ENCODE measurements at places on chromosomes 4 and X.
A peak's percentile ranks its signal among the peaks of the same experiment; 100 is the strongest.

DNA sequence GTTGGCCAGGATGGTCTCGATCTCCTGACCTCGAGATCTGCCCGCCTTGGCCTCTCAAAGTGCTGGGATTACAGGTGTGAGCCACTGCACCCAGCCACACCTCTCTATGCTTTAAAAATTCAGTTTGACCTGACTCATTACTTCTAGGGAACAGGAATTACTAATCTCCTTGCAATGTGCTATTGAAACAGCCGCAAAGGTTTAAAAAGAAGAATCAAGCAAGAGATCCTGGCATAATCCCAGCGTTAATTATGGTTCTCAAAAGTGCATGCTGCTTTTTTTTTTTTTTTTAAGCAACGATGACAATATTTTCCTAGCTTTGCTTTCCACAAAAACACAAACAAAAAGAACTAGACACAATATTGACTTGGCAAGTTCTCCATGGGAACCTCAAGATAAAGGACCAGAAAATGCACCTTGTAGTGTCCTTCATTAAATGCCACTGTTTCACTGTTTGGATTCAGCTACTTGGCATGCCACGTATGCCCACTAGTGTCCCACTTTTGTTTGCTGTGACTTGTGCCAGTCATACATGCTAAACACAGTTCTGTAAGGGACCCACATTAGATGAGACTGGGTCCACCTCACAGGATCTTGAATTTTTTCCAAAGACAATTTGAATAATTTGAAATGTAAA is 112.6 kb upstream of the PPARGC1A start:
- DNase-seq, result no peak

- DNase-seq, result no peak
Observed at GRCh38 chr4:115376866-115377265, 263.4 kb upstream of the NDST4 start.

- no peak for DNase-seq
Observed at GRCh38 chr4:9875516-9875915, 94.1 kb downstream of the DRD5 start.

DNA sequence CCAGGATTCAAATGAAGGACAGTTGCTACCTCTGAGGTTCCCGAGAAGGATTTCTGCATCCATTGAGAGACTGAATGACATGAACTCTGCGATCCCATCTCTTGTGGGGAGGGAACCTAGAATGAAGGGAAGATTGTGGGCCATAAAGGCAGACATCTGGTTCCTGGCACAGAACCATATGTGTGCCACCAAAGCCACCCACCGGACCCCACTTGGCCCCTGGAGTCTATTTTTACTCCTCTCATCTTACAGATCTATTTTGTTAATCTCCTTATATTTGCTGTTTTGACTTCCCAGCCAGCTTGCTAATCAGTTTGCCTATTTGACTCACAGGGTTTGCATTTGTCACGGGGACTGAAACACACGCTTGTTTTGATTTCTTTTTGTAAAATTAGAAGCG is 7.3 kb downstream of the SOD3 start:
- DNase-seq, result no peak

GRCh38 chr4:140152013-140152703 is 1.8 kb downstream of the MAML3 start:
- DNase-seq, result peak; percentile 75

DNA sequence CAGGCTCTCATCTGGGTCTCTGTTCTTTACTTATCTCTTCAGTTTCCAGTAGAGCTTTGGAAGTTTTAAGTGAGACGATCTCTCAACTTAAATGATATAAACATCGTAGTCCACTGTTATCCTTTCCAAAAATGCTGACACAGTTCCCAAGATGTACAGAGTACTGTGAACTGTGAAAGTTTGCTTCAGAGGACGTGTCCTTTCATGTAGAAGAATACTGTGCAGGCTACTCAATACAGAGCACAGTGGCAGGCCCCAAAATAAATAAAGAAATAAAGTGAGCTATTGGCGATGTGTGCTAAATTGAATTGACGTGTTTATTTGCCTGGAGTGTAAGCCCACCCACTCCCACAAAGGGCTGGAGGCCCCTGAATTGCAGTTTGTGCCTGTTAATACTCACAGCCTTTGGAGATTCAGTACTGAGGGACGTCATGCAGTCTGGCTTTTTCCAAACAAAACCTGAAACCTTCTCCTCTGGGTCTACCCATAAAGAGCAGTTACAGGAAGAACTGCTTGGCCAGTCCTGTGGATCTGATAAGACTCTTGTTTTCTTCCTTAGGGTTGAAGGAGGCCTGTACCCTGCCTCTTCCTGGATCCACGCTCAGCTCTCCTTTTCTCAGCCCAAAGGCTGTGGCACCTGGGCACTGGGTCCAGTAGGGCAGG is 66.1 kb downstream of the SOWAHB start:
- DNase-seq, result no peak

DNA sequence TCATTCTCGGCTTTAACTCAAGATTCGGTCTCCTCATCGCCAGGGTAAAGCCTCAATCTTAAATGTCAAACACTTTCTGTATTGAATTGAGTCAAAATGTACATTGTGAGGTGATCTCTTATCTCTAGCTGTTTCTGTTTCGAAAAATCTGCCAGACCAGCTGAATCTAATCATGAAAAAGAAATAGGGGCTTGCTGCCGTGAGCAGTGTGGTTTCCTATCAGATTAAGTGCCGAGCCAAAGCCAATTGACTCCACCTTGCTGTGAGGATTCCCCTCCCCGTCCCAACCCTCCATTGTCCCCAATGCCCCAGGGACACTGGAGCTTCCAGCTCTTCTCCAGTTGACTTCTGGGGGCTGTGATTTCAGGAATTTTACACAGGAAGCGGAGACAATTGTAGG is 12.5 kb upstream of the CRLF2 start:
- no peak for DNase-seq

GRCh38 chr4:176971576-176972115 is 178.9 kb upstream of the VEGFC start:
- no peak for DNase-seq

DNA sequence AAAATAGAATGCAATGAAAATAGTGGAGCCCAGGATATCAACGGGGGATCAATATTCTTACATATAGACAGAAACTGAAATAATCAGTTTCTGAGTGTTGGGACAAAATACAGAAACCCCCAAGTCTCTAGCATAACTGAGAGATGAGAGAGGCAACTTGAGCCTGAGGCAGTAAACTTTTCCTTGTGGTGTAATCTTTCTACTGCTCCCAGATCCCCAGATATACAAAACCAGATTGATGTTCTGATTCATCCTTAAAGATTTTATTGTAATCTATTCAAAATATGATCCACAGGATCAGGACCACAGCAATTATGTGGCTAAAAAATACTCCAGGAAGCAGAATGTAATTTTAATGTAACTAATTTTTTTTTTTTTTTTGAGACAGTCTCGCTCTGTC is 2282.6 kb downstream of the ARAP2 start:
- no peak for DNase-seq

GRCh38 chr4:52036886-52037530 is 1.1 kb downstream of the SGCB start:
- no peak for DNase-seq

GRCh38 chr4:56112377-56112776 is 163.6 kb downstream of the CEP135 start:
- DNase-seq, result no peak

DNA sequence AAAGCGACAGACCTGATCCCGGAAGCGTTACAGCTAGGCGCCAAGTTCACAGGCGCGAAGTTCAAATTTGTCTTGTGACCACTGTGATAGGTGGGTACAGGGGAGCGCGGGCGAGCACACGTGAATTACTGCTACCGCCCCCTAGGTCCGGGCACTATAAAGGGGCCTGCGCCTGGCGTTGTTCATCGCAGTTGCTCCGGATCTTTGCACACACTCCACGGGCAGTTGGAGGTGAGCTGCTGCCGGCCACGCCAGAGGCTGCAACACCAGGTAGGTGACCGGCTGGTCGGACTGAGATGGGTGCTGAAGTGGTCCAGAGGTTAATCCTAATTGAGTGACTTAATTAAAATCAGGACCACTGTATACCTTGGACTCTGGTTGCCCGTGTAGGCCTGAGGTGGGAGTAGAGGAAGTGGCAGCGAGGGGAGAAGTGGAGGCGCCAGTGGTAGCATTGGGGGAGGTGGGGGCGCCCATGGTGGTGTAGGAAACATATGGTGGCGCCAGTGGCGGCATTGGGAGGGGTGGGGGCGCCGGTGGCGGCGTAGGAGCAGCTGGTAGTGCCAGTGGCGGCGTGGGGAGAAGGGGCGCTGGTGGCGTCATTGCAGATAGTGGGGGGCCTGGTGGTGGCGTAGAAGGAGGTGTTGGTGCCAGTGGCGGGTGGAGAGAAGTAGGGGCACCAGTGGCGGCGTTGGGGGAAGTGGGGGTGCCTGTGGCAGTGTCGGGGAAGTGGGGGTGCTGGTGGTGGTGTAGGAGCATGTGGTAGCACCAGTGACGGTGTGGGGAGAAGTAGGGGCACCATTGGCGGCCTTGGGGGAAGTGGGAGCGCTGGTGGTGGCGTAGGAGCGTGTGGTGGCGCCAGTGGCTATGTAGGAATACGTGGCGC is at the start of gene GCNA:
Gene GCNA, plus strand, starts transcription at position 185 of the 883 bp plus-strand sequence. CDS start 2,385 bp downstream, outside the sequence.
- no peak for DNase-seq

GRCh38 chr4:94634271-94634670 is 123.5 kb upstream of the BMPR1B start:
- no peak for DNase-seq

- DNase-seq, result no peak
Observed at GRCh38 chrX:19735244-19735643, 152.2 kb downstream of the SH3KBP1 start.

DNA sequence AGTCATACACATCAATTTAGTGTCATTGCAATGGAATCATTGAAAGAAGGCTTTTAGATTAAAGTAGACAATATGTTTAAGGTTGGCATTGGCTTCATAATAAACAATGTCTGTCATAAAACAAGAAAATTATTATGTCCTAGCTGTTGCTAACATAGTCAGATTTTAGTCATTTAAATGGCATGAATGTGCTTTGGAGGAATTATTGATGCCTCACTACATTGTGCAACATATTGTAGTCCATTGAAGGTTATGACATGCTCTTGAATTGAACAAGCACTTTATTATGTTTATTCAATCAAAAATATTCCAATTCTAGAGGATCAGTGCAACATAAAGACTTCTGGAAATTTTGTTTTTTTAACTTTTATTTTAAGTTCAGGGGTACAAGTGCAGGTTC is 489.8 kb upstream of the AMOT start:
- no peak for DNase-seq

- DNase-seq, result no peak
Observed at GRCh38 chr4:112514647-112515197, 1.3 kb downstream of the NEUROG2 start.

DNA sequence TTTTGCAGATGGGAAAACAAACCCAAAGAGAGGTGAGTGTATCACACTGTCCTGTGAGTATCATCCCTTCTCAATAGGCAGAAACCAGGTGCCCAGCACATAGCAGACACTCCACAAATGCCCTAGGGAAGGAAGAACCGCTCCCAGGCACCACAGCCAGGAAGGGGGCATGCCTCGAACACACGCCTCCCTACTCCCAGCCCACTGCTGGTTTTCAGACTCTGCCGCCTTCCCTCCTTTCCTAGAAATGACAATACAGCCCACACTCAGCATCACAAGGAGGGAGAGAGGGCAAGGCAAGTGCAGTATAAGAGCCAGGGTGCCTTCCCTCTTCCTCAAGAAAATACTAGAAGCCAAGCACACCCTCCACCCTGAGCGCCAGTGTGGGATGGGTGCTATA is 16.2 kb downstream of the JAKMIP1 start:
- DNase-seq, result no peak

DNA sequence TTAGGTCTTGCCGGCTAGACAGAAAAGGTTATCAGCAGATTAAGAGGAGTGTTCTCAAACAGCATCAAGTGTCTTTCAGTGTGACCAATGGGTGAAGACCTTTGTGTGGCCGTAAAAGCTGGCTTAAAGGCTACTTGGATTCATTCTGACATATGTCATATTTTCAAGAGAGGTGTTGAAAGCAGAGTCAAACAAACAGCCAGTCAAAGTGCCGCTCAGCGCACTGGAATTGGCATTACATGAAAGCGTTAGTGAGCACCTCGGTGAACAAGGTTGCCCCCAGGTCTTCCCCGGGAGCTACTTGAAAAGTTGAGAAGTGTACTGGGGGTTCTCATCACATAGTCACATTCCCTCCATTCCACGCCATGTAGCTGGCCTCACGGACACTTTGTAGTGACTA is 148.9 kb downstream of the SOX3 start:
- DNase-seq, result no peak

GRCh38 chr4:20603671-20604313 is 96.5 kb upstream of the PACRGL start:
- DNase-seq, result no peak

- no peak for DNase-seq
Observed at GRCh38 chr4:54793856-54794422, 136.2 kb downstream of the KIT start.

DNA sequence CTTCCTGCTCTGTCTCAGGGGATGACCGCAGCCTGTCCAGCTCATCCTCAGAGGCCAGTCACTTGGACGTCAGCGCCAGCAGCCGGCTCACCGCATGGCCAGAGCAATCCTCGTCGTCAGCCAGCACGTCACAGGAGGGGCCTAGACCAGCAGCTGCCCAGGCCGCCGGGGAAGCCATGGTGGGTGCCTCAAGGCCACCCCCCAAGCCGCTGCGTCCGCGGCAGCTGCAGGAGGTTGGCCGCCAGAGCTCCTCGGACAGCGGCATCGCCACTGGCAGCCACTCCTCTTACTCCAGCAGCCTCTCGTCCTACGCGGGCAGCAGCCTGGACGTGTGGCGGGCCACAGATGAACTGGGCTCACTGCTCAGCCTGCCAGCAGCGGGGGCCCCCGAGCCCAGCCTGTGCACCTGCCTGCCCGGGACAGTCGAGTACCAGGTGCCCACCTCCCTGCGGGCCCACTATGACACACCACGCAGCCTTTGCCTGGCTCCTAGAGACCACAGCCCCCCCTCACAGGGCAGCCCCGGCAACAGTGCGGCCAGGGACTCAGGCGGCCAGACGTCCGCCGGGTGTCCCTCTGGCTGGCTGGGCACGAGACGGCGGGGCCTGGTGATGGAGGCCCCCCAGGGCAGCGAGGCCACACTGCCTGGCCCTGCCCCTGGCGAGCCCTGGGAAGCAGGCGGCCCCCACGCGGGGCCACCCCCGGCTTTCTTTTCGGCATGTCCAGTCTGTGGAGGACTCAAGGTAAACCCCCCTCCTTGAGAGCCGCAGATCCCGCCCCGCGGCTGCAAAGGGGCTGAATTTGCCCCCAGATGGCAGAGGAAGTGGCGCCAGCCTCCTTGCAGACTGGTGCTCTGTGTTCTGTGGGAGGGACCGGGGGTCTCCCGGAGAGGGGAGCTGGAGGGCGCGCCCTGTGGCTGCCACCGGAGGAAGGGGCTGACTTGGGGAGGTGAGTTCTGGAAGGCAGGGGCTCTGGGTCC is 29.9 kb downstream of the DOK7 start:
- no peak for DNase-seq

- DNase-seq, result no peak
Observed at GRCh38 chrX:9611436-9612145, 146.7 kb downstream of the TBL1X start.

DNA sequence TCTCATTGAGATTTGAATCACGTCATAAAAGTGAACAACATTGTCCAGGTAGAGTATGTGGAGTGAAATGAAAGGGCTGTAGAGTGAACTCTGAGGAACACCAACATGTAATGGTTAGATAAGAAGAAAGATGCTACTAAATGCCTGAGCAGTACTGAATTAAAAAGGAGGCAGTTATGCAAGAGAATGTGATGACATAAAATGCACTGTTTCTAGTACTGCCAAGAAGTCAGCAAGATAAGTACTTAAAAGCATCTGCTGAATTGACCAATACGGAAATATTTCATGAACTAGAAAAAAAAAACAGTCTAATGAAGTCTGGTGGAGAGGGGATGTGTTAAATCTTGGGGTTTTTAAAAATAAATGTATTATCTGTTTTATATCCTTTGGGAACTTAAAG is 583.8 kb upstream of the GALNT7 start:
- no peak for DNase-seq

All from CD4-positive, alpha-beta T cell treated with Interleukin-10 for 1 hour (primary cell).